ENCODE measurements at places on chromosomes 16 and 17. TPM values are rescaled to one million over a fixed set of nuclear protein-coding genes. Genes with fewer than 3 reads are reported as not detected.

The BCL6B gene
- 28.0 TPM for polyA plus RNA-seq

The C16orf89 gene
- polyA plus RNA-seq = 2.6 TPM

The CCDC154 gene
- polyA plus RNA-seq = 2.4 TPM

The UTS2R gene
- 0.30 TPM for polyA plus RNA-seq

The KRTAP4-9 gene
- polyA plus RNA-seq = not detected

The PIEZO1 gene
- polyA plus RNA-seq = 26.7 TPM

The BORCS6 gene
- 3.4 TPM for polyA plus RNA-seq

The TEKT5 gene
- polyA plus RNA-seq = 0.19 TPM

The STH gene
- polyA plus RNA-seq = not detected

The ABCA9 gene
- polyA plus RNA-seq = 2.9 TPM

The TAT gene
- polyA plus RNA-seq = 0.11 TPM

The ACSM2A gene
- 60.4 TPM for polyA plus RNA-seq

The AANAT gene
- polyA plus RNA-seq = 0.17 TPM

The ABCC12 gene
- polyA plus RNA-seq = 0.04 TPM

The TNFSF12 gene
- polyA plus RNA-seq = 25.3 TPM

The CCDC92B gene
- polyA plus RNA-seq = 0.22 TPM

The GNAO1 gene
- 4.7 TPM for polyA plus RNA-seq

The ODAD4 gene
- 7.2 TPM for polyA plus RNA-seq

The DOC2B gene
- polyA plus RNA-seq = 61.7 TPM

The SSTR5 gene
- polyA plus RNA-seq = 0.11 TPM

The DCAKD gene
- 49.7 TPM for polyA plus RNA-seq

The AGRP gene
- 0.31 TPM for polyA plus RNA-seq

The CLEC3A gene
- polyA plus RNA-seq = 0.14 TPM

The CES3 gene
- 2.3 TPM for polyA plus RNA-seq

The SECTM1 gene
- polyA plus RNA-seq = 1.4 TPM

The IGF2BP1 gene
- 21.5 TPM for polyA plus RNA-seq

The MLX gene
- 35.3 TPM for polyA plus RNA-seq

The ZNF18 gene
- polyA plus RNA-seq = 10.0 TPM

The MPV17L gene
- polyA plus RNA-seq = 8.7 TPM

The TEX19 gene
- polyA plus RNA-seq = 0.06 TPM
